ENCODE measurements at places on chromosomes 11 and 22.

DNA sequence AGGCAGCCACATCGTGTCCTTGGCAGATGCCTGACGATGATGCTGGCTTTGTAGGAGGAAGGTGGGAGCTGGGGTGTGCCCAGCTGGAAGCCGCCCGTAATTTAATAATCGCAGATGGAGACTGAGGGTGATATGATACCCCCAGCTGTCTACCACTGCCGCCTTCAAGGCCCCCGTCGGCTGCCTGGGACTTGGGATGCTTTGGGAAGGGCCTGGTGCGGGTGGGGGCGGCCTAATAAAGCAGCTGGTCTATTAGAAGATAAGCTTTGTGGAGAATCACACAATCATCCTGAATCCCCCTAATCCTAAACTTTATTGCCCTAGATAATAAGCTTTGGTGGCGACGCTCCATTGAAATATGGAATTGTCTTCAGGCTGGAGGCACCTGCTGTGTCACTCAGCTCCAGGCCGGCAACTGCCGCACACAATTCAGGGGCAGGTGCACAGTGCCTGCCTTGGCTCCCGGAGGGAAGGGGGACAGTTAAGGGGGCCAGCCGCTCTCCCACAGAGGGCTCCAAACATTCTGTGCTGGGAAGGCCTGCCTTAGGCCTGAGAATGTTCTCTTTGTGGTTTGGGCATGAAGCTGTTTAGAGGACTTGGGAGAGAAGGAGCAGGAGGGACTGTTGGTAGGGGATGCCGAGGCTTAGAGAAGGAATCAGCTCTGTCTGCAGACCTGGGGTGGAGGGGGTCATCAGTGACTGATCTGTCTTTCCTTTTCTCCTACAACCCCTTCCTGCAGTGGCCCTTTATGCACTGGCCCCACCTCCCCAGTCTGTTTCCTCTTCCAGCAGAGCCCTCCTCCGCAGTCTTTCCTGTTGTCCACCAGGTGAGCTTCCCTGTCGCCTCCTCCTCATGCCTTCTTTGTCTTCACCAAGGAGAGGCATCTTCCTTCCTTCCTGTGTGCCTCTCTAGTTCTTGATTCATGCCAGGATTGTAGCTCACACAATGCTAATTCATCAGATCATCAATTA, 65.3 kb downstream of the ARL14EP start:
- no peak for DNase-seq

DNA sequence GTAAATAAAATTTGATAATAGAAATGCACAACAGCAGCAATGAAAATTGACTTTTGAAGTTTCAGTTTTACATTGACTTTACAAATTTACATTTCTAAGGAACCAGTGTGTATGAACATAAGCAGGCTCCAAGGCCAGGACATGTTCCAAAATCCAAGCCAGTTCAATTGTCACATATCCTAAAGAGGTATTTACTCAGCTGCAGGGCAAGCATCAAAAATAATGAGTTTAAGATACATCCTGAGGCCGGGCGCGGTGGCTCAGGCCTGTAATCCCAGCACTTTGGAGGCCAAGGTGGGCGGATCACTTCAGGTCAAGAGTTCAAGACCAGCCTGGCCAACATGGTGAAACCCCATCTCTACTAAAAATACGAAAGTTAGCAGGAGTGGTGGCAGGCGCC, 39.0 kb upstream of the AKIP1 start:
- DNase-seq: no peak

- DNase-seq: no peak
Measured at GRCh38 chr11:8810540-8811301, 100.3 kb upstream of the AKIP1 start.

GRCh38 chr11:1531449-1532013, 40.5 kb downstream of the DUSP8 start:
- no peak for DNase-seq

- no peak for DNase-seq
Measured at GRCh38 chr11:117809236-117810055, 12.4 kb upstream of the DSCAML1 start.

DNA sequence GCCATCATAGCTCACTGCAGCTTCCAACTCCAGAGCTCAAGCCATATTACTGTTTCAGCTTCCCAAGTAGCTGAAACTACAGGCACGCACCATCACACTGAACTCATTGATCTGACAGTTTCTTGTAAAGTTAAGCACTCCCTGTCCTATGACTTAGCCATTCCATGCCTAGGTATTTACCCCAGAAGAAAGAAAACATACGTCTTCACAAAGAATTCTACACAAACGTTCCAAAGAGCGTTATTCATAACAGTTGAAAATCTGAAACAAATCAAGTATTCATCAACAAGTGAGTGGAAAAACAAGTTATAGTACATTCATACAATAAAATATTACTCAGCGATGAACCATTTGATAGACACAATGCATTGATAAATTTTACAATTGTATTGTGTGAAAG, 7.8 kb upstream of the NLRP10 start:
- no peak for DNase-seq

DNA sequence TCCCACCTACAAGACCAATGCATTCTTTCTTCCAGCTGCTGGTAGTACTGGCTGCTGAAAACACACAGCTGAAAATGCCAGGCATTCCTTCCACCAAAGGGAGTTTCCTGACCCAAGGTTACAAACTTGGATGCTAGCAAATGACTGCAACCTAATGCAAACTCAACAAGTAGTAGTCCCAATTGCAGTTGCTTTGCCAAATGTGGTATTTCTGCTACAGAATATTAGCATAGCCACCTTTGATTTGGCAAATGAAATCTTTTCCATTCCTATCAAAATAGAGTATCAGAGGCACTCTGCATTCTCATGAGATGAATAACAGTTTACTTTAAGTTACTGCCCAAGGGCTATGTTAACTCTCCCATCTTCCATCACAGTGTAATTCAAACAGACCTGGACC, 172.0 kb upstream of the ARHGAP42 start:
- DNase-seq: no peak

DNA sequence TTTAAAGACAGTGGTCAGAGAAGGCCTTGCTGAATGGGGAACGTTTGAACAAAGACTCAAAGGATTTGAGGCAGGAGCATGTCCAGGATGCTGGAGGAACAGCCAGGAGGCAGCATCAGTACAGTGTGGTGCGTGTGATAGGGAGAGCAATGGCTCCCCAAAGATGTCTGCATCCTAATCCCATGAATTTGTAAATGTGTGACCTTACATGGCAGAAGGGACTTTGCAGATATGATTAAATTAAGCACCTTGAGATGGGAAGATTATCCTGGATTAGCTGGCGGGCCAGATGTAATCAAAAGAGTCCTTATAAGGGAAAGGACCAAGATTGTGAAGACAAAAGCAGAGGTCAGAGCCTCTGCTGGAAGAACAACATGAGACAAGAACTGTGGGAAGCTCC, 24.6 kb upstream of the FAT3 start:
- no peak for DNase-seq

- DNase-seq: no peak
Measured at GRCh38 chr11:87384078-87384729, 346.5 kb downstream of the TMEM135 start.

GRCh38 chr11:121198491-121198890, 94.1 kb upstream of the SC5D start:
- no peak for DNase-seq

- DNase-seq: no peak
Measured at GRCh38 chr22:46653596-46653995, 33.4 kb downstream of the GRAMD4 start.
